ENCODE measurements at places on chromosomes 2 and 18.

GRCh38 chr2:119224391-119225104, 914 bp downstream of the STEAP3 start:
- no peak for DNase-seq

GRCh38 chr2:101884423-101884822, 107.3 kb upstream of the IL1R2 start:
- no peak for DNase-seq

DNA sequence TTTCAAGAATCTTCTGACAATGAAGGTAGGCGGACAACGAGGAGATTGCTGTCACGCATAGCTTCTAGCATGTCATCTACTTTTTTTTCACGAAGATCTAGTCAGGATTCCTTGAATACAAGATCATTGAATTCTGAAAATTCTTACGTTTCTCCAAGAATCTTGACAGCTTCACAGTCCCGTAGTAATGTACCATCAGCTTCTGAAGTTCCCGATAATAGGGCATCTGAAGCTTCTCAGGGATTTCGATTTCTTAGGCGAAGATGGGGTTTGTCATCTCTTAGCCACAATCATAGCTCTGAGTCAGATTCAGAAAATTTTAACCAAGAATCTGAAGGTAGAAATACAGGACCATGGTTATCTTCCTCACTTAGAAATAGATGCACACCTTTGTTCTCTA, 35.8 kb downstream of the MARCHF7 start:
- no peak for DNase-seq

GRCh38 chr2:110714452-110715224, 17.7 kb upstream of the ACOXL start:
- DNase-seq, result no peak

- DNase-seq, result peak; percentile 29
Observed at GRCh38 chr2:144582651-144583380, 62.9 kb upstream of the ZEB2 start.

- no peak for DNase-seq
Observed at GRCh38 chr2:176165370-176166050, 8.4 kb downstream of the HOXD3 start.

DNA sequence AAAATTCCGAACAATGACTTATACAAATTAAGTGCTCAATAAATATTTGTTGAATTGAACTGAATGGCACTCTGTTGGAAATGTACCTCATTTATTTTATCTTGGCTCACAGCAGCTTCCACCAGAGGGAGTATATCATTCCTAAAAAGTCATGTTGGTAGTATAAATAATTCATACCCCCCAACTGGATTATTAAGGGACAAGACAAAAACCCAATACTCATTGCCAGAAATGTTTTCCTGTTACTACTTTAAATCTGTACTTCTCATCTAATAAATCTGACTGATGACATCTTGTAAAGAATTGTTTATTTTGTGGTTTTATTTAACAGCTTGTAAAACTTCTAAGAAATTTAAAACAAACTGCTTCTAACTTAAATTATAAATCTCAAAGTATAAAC, 163.9 kb downstream of the CDH2 start:
- no peak for DNase-seq

DNA sequence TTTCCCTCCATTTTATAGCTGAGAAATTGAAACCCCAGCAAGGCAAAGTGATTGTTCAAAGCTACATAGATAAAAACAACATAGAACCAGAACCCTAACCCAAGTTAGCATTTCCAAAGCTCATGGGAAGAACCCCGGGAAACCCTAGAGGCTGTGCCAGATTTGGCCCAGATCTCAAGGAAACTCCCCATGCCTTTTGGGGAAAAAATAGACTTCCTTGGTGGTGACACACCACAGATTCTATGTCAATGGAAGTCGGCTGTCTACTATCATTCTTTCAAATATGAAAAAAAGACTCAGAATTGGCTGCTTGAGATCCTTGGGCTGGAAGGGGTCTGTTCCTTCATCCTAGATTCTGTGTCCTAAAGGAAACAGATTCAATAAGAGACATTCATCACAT, 8.4 kb downstream of the COL6A3 start:
- DNase-seq, result no peak

- DNase-seq, result no peak
Observed at GRCh38 chr2:184524551-184525382, 73.6 kb upstream of the ZNF804A start.

- no peak for DNase-seq
Observed at GRCh38 chr2:16638946-16639345, 26.7 kb downstream of the CYRIA start.

GRCh38 chr2:106061611-106062349, 132.3 kb downstream of the UXS1 start:
- DNase-seq, result no peak

- DNase-seq, result no peak
Observed at GRCh38 chr2:54675738-54676137, 47.7 kb upstream of the EML6 start.

DNA sequence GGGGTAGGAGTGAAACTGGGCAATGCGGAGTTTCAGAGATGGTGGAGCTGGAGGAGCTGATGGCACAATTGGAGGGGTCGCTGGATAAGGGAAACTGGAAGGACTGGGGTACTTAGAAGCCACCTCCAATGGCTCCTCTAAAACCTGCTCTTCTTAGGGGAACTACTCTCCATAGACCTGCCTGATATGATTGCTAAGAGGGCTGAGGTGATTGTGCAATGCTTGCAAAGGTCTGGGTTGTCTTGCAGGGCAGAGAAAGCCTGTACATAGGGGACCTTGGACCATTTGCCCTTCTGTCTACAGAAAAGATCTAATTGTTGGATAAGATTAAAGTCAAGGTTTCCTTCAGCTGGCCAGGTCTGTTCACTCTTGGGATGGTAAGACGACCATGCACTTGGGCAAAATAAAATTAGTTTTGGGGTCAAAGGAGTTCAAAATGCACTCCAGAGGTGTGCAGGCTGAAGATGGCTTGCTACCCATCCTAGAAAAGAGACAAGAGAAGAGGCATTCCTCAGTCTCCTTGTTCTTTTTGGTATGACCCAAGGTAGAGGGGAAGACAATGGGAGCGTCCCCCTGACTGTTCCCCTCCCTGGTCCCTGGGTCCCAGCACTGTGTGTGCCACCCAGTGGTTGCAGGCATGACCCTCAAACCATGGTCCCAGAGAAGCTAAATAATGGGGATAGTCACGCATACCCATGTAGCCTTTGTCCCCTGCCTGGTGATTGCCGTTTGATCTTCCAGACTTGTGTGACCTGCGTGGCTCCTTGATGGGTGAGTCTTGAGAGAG, 41.1 kb downstream of the STK17B start:
- no peak for DNase-seq

DNA sequence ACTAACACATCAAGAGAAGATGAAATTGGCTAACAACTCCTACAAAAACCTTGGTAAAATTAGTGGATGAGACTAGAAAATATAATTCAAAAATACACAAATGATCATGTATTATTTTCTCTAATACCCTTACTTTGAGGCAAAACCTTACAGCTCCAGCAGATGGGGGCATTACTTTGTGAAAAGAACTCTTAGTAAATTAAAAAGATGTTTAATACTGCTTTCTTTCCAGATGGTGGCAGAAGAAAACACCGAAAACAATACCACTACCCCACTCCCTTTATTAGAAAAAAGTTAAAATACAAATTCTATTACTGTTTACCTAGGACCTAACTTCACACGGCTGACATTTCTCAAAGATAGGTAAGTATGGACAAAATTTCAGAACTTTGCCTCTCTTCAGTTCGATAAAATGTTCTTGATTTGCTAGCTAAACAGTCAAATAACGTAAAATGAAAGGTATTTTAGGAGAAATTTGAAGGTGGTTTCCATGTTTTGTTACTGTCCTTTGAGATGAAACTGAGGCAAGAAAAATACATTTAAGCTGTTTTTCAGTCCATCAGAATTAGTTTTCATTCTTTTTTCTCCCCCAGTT, 30.6 kb downstream of the ORC4 start:
- DNase-seq, result no peak

- no peak for DNase-seq
Observed at GRCh38 chr2:59920961-59921360, 632.5 kb downstream of the BCL11A start.

GRCh38 chr2:235594041-235594440, 100.2 kb downstream of the AGAP1 start:
- DNase-seq, result no peak

DNA sequence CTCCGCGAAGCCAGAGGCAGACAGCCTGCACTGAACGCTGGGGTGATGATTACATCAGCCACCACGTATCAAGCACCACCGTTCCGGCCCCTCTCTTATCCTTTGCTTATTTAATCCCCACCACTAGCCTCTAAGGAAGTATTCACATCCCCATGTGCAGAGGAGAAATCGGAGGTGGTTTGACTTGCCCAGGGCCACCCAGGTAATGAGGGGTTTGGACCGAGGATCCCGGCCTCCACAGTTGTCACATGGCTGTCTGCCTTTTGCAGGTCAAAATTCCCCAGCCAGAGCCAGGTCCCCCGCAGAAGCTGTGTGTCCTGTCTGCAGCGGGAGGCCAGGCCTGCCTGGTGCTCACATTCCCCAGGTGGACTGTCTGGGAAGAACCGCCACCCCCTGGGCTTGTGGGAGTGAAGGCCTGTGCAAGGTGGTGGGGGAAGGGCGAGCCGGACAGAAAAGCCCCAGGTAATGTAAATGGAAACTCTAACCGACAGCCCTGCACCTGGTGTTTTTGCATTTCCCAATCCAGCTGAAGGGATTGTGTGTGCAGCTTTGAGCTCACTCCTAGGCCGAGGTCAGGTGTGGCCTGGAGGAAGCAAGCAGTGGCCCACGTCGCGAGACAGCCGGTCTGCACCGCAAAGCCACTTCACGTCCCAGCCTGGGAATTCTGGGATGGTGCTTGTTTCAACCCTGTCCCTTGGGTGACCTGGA, 108.5 kb upstream of the ID2 start:
- DNase-seq, result peak; percentile 20

- DNase-seq, result no peak
Observed at GRCh38 chr2:161096336-161096735, 63.9 kb upstream of the TANK start.

GRCh38 chr2:133711806-133712205, 143.5 kb upstream of the NCKAP5 start:
- no peak for DNase-seq

GRCh38 chr2:127158614-127159290, 51.8 kb upstream of the BIN1 start:
- DNase-seq, result no peak

DNA sequence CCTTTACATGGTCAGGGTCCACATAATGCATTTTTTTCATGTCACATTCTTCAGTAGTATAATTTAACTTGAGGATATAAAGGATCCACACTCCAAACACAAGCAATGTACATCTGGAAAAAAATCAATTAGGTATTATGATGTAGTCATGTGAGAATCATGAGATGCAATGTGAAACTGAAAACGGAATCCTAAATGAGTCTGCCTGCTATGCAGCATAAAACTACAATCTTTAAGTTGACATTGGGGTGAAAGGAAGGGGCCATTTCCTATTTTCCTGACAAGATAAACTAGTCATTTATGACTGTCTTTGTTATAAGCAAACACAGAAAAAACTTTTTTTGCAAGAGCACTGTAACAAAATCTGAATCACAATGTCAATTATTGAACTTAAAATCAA, 27.6 kb downstream of the ST3GAL5 start:
- DNase-seq, result no peak

DNA sequence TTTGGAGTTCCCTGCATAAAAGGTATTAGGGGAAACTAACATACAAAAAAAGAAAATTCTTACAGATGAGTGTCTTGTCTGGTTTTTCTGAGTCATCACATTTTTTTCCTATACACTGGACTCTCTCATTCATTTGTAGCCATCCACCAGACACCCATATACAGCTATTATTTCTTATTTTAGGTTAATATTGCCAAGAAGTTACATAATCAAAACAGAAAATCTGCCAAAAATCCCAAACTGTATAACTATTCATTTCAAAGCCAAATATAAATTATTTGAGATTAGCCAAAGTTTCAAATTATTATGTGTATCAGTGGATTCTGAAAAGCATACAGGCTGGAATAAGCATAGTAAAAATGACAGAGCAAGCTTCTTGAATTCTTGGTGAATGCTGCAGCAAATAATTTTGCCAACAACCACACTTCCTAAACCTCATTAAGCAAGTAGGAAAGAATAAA, 191.2 kb downstream of the NCKAP5 start:
- no peak for DNase-seq

DNA sequence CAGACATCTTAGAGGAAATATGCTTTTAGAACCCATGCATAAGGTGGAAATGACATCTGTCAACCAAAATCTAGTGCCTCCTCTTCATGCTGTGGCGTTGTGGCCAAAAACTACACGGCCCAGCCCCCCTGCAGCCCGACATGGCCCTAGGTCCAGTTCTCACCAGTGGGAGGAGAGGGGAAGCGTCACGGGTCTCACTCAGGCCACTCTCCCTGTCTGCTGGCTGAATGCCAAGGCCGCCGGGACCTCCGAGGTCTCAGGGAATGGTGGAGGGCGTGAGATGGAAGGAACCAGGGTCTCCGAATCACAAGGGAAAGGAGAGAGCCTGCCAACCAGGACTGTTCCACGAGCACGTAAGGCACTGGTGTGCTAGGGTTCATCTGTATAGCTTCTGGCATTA, 361.0 kb downstream of the ANAPC1 start:
- peak; percentile 23 for DNase-seq

DNA sequence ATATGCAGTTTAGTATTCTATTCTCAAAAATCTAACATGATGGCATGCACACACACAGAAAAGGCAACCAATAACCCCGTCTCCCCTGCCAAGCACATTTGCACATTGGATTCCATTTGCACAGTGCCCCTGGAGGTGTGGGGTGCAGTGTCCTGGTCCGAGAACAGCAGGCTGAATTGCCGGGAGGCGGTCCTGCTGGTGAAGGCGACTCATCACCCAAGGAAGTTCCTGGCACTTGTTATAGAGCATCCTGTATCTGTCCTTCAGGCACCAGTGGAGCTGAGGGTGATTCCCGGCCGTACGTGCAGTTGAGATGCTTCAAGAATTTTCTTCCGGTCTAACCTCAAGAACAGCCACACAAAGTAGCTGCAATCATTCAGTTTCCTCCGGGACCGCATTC, 73.0 kb upstream of the RAB12 start:
- DNase-seq, result no peak

- DNase-seq, result no peak
Observed at GRCh38 chr2:200077838-200078237, 122.5 kb downstream of the MAIP1 start.

- no peak for DNase-seq
Observed at GRCh38 chr2:67883316-67884087, 179.3 kb downstream of the C1D start.

GRCh38 chr18:10169814-10170213, 256.0 kb downstream of the VAPA start:
- DNase-seq, result no peak

- DNase-seq, result no peak
Observed at GRCh38 chr2:26574066-26574899, 66.9 kb downstream of the CIB4 start.

- no peak for DNase-seq
Observed at GRCh38 chr2:9391961-9392720, 31.2 kb downstream of the ITGB1BP1 start.

GRCh38 chr2:40827392-40827791, 375.5 kb upstream of the SLC8A1 start:
- no peak for DNase-seq

Data from femur (tissue), 1 donor.